ENCODE measurements at places on chromosomes 7 and 10. TPM values are rescaled to one million over a fixed set of nuclear protein-coding genes. Genes with fewer than 3 reads are reported as not detected.
A peak's percentile ranks its signal among the peaks of the same experiment; 100 is the strongest.

GRCh38 chr7:31267486-31267885, 73.0 kb downstream of the NEUROD6 start:
- H3K27ac ChIP-seq = no peak overlapping the region
- no peak for DNase-seq
- H3K36me3 ChIP-seq = no peaks in the 10 kb centered on the region
- no peaks in the 10 kb centered on the region for H3K27me3 ChIP-seq

GRCh38 chr10:77565590-77566023, 72.0 kb downstream of the KCNMA1 start:
- no peak for DNase-seq
- no peaks in the 10 kb centered on the region for H3K27me3 ChIP-seq
- H3K27ac ChIP-seq = no peak overlapping the region
- no peaks in the 10 kb centered on the region for H3K4me1 ChIP-seq

GRCh38 chr10:35700487-35700882, 58.4 kb upstream of the FZD8 start:
- H3K4me3 ChIP-seq = no peak overlapping the region
- no peaks in the 10 kb centered on the region for H3K36me3 ChIP-seq
- H3K4me1 ChIP-seq = no peaks in the 10 kb centered on the region

Gene JMJD1C
- 399 TPM for total RNA-seq

Gene CNPY1
- total RNA-seq = not detected

DNA sequence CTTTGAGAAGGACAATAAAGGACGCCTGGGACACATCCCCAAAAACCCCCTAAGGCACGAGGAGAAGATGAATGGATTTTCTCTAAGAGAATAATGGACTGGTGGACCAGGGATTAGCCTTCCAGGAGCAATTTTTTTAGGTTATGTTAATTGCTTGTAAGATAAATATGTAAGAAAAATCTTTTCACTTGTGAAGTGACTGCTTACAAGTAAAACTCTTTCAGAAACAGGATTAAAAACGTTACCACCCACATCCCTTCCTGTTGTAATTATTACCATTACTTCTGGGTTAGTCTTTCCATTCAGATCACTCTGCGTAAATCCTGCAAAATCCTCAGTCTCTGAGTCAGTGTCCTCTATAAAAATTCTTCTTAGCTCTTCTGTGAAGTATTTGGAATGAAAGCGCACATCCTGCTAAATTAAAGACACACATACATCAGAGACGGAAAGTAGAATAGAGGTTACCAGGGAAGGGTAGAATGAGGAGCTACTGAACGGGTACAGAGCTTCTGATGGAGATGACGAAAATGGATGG, 34.3 kb downstream of the CDCA7L start:
- H3K27me3 ChIP-seq = no peaks in the 10 kb centered on the region
- DNase-seq = no peak
- H3K36me3 ChIP-seq = peaks cover under 1% of the 10 kb centered on the region

Gene PPP1R3C
- total RNA-seq = not detected

Gene FAM25G
- not detected for total RNA-seq

GRCh38 chr7:44072364-44073231, 7.2 kb upstream of the PGAM2 start:
- H3K4me1 ChIP-seq = peaks cover 19% of the 10 kb centered on the region
- H3K36me3 ChIP-seq = peaks cover 49% of the 10 kb centered on the region
- H3K27ac ChIP-seq = no peak overlapping the region
- H3K27me3 ChIP-seq = no peaks in the 10 kb centered on the region

- H3K27ac ChIP-seq = peak within 1 kb of the TSS; percentile 74
- peaks cover 15% of the 10 kb centered on the region for H3K4me1 ChIP-seq
- no peaks in the 10 kb centered on the region for H3K27me3 ChIP-seq
These were observed at the start of gene EEF1AKMT2 for GRCh38 chr10:124791547-124792348. EEF1AKMT2 (minus strand) TSS chr10:124791887; CDS start chr10:124791833, 54 bp downstream.

DNA sequence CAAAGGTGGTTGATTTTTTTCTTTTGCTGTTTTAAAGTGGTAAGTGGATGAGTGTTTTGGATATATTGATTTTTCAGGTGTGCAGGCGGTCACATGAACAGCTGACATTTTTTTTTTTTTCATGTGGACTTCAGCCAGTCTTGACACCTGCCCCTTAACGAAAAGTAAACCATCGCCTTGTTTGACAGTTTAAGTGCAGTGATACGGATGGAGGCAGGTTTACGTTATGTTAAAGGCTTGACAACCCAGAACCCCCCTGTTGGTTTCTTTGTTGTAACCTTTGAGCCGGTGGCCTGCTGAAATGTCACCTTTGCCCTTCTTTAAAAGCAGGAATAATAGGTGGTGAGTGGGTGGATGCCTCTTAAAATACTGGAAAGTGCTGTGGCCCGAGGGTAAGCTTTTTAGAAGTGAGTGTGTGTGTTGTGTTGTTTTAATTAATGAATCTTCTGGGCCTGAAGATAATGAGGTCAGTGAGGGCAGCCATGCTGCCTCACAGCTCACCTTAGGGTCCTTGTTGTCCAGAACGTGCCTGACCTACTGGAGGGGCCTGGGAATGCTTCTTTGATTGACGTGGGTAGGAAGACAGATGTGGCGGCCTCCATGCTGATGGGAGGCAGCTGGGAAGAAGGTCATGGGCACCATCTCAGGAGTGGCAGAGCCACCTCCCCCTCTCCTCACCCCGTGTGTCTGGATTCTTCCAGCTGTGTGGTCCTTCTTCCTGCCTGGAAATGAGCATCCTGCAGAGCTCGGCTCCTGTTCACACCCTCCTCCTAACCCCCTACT, 69.8 kb downstream of the TCF7L2 start:
- no peaks in the 10 kb centered on the region for H3K36me3 ChIP-seq
- DNase-seq = no peak
- H3K4me1 ChIP-seq = no peaks in the 10 kb centered on the region
- H3K4me3 ChIP-seq = no peak overlapping the region
- no peaks in the 10 kb centered on the region for H3K27me3 ChIP-seq

Gene PRLHR
- not detected for total RNA-seq

DNA sequence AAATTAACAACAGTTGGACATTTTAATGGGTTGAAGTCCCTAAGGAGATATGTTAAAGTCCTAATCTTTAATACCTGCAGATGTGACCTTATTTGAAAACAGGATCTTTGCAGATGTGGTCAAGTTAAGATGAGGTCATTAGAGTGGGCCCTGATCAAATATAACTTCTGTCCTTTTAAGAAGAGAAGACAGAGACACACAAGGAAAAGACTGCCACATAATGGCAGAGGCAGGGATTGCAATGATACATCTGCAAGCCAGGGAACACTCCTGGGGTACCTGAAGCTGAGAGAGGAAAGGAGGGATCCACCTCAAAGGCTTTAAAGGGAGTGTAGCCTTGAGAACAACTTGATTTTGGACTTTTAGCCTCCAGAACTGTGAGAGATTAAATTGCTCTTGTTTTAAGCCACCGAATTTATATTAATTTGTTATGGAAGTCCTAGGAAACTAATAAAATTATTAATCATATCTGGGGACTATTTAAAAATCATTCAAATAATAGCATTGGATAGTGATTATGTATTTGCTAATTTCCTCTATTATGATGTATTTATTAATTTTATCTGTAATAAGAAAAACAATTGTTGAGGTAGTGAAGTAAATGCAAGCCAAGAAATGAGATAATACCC, 700.0 kb upstream of the PCDH15 start:
- H3K4me3 ChIP-seq = no peak overlapping the region
- H3K36me3 ChIP-seq = no peaks in the 10 kb centered on the region

Gene EIF4H
- 316 TPM for total RNA-seq

DNA sequence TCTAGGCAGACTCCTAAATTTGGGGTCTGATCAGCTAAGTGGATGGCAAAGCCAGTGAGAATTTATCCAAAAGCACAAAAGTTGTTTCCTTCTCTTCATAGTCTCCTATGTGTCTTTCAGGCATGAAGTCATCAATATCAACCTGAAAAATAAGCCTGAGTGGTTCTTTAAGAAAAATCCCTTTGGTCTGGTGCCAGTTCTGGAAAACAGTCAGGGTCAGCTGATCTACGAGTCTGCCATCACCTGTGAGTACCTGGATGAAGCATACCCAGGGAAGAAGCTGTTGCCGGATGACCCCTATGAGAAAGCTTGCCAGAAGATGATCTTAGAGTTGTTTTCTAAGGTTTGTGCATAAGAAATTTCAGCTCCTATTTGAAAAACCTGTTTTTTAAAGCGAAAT, 4.8 kb downstream of the GSTO1 start:
- H3K27me3 ChIP-seq = no peaks in the 10 kb centered on the region
- H3K36me3 ChIP-seq = peaks cover 64% of the 10 kb centered on the region
- H3K27ac ChIP-seq = no peak overlapping the region
- peaks cover 36% of the 10 kb centered on the region for H3K4me1 ChIP-seq

- DNase-seq = no peak
- peaks cover 18% of the 10 kb centered on the region for H3K27me3 ChIP-seq
- no peak overlapping the region for H3K4me3 ChIP-seq
- H3K27ac ChIP-seq = no peak overlapping the region
These were observed 3.6 kb upstream of the TLL2 start for GRCh38 chr10:96517284-96517683.

- no peak for DNase-seq
- H3K4me3 ChIP-seq = no peak overlapping the region
- H3K4me1 ChIP-seq = no peaks in the 10 kb centered on the region
- no peaks in the 10 kb centered on the region for H3K27me3 ChIP-seq
- no peaks in the 10 kb centered on the region for H3K36me3 ChIP-seq
These were observed 56.2 kb downstream of the PTPRE start for GRCh38 chr10:127963136-127963535.

DNA sequence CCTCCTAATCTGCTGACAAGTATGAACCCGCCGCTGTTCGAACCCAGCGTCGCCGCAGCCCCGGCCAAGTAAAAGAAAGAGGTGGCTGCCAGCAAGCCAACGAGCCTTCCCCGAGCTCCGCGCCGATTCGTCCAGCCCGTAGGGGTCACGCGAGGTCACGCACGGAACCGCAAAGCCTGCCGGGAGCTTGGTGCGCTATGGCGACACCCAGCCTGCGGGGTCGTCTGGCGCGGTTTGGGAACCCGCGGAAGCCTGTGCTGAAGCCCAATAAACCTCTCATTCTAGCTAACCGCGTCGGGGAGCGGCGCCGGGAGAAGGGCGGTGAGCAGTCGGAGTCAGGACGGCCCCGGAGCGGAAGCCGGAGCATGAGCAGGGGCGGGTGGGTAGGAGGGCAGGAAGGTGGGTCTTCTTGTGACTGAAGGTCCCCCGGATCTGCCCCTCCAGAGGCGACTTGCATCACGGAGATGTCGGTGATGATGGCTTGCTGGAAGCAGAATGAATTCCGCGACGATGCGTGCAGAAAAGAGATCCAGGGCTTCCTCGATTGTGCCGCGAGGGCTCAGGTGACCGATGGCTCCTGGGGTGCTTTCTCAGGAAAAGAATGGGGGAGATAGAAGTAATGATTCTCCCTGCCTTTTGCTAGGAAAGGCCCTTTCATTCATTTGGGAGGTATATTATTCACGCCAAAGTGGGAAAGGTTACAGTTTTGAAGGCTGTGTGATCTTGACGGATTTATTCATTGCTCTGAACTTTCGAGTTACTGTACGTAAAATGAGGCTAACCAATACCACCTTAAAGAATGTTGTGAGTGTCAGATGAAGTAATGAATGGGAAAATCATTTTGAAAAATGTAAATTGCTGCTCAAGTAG, at the start of gene CHCHD1:
Gene CHCHD1 (plus strand): TSS at position 170 of the 870 bp plus-strand sequence. CDS start 28 bp downstream, at position 198.
- H3K4me1 ChIP-seq = peaks cover 37% of the 10 kb centered on the region
- H3K36me3 ChIP-seq = peaks cover 27% of the 10 kb centered on the region
- H3K27me3 ChIP-seq = no peaks in the 10 kb centered on the region

DNA sequence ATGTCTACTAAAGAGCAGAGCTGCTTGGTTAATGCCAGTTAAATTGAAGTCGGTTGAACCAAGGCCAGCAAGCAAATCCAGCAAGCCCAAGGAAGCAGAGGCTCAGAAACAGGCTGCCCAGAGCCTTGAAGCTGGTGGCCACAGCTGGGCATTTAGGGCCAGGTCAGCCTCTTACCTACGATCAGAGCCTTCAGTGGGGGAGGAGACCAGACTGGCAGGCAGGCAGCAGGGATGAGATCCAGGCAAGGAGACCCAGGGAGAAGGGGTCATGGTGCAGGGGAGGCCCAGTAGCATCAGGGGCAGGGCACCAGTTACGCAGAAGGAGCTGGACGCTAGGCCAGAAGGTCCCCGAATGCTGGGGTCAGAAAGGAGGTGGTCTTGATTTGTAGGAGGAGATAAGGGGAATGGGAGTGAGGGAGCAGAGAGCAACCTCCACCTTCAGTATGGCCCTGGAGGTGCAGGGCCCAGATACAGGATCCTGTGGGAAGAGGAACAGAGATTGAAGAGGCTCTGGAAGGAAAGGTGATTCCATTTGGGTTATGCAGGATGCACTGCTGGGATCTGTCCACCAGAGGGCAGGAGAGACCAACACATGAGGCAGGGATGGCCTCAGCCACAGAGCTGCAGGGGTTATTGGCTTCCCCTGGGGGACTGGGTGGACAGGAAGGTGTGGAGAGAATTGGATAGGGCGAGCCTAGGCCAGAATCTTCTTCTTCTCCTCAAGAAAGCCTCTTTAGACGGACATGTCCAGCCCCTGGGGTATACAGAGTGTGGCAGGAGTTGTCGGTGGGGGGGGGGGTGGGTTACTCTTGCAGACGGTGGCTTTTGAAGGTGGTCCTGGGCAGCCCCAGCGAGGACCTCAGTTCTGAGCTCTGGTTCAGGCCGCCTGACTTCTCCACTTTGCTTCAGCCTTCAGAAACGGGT, 132.6 kb upstream of the PODXL start:
- no peak overlapping the region for H3K27ac ChIP-seq
- peaks cover 15% of the 10 kb centered on the region for H3K27me3 ChIP-seq
- peaks cover 6% of the 10 kb centered on the region for H3K4me1 ChIP-seq

DNA sequence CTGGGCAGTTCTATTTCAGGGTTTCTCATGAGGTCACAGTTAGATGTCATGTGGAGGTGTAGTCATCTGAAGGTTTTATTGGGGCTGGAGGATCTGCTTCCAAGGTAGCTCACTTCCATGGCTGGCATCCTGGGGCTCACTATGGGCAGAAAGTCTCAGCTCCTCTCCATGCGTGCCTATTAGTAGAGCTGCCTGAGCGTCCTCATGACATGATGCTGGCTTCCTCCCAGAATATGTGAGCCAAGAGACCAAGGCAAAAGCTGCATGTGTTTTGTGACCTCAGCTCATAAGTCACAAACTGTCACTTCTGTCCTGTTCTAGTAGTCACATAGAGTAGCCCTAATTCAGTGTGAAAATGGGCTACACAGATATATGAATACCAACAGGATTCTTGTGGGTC, 524.4 kb downstream of the SUGCT start:
- H3K27me3 ChIP-seq = no peaks in the 10 kb centered on the region
- no peaks in the 10 kb centered on the region for H3K4me1 ChIP-seq
- H3K4me3 ChIP-seq = no peak overlapping the region
- DNase-seq = no peak

GRCh38 chr7:155469-155900, 36.9 kb upstream of the FAM20C start:
- no peak for DNase-seq
- H3K27me3 ChIP-seq = no peaks in the 10 kb centered on the region
- no peak overlapping the region for H3K4me3 ChIP-seq

Gene ERVW-1
- not detected for total RNA-seq

Gene GTF2IRD2
- total RNA-seq = 21.0 TPM

DNA sequence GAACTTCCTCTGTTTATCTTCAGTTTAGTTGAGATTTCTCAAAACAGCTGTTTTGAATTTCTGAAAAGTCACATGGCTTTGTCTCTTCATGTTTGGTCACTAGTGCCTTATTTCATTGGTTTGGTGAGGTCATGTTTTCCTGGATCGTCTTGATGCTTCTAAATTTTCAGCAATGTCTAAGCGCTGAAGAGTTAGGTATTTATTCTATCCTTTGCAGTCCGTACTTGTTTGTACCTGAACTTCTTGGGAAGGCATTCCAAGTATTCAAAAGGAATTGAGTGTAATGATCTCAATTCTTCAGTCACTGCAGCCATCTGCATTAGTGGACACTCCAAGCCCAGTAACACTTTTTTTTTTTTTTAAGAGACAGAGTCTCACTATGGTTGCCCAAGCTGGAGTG, 67.7 kb downstream of the HERC4 start:
- H3K4me3 ChIP-seq = no peak overlapping the region
- H3K27ac ChIP-seq = no peak overlapping the region
- H3K4me1 ChIP-seq = no peaks in the 10 kb centered on the region

Gene VWA2
- not detected for total RNA-seq
